ENCODE measurements at places on chromosomes 7 and 10.

GRCh38 chr7:135840591-135840990 is 92.0 kb upstream of the FAM180A start:
- no peak for DNase-seq

GRCh38 chr7:67619175-67619574 is 622.5 kb downstream of the TYW1 start:
- DNase-seq: no peak

DNA sequence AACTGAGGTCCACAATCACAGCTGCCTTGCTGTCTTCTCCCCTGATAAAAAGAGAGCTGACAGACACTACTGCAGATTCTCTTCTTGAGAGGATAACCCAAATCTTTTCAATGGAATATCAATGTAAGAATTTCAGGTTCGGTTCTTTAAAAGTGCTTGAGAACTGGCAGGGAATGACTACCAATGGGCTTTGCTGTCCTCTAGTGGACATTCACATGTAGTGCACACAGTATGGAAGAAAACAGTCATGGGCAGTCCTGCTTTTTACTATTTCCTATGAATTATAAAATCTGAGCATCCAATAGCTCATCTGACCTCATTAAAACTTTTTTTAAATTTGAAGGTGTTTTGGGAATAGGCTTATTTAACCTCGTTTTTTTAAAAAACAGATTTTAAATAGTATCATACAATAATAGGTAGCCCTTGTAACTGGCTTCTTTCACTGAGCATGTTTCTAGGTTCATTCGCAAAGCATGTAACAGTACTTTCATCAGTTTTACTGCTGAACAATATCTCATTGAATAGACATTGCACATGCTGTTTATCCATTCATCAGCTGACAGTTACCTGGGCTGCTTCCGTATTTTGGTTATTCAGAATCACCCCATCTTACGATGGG is 18.3 kb downstream of the FZD9 start:
- peak; percentile 24 for DNase-seq

DNA sequence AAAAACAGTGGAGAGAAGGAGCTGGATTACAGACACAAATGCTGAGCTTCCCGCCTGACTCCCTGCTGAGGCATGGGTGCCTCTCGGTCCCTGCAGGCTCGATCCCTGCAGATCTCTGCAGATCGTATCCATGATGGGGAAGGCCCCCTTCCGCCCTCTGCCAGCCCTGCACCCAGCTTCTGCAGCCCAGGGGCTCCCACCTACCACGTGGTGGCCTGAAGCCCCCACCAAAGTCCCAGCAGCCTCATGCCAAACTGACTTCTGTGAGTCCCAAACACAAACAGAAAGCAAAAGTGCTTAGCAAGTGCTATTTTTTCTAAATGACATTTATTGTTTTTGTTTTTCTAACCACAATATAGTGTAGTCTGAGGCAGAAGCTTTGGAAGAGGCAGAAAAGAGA is 127.1 kb upstream of the CHST15 start:
- DNase-seq: no peak

DNA sequence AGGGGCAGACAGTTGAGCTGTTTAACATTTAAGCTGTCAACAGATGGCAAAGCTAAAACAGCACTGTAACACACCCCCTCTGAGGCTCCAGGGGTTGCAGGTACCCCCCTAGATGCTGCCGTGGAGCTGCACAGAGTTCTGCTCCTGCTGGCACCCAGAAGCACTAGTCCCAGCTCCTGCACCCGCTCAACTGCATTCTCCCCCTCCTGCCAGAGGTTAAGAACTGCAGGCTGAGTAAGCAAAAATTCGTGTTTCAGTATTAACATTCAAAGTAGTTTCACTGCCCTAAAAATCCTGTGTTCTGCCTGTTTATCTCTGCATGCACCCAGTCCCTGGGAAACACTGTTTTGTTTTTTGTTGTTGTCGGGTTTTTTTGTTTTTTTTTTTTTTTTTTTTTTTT is 790.8 kb upstream of the KCND2 start:
- DNase-seq: peak; percentile 11
